ENCODE measurements at places on chromosomes 6 and 20.

- DNase-seq, result no peak
These were observed 1.8 kb downstream of the SERPINB6 start for GRCh38 chr6:2969549-2969948.

DNA sequence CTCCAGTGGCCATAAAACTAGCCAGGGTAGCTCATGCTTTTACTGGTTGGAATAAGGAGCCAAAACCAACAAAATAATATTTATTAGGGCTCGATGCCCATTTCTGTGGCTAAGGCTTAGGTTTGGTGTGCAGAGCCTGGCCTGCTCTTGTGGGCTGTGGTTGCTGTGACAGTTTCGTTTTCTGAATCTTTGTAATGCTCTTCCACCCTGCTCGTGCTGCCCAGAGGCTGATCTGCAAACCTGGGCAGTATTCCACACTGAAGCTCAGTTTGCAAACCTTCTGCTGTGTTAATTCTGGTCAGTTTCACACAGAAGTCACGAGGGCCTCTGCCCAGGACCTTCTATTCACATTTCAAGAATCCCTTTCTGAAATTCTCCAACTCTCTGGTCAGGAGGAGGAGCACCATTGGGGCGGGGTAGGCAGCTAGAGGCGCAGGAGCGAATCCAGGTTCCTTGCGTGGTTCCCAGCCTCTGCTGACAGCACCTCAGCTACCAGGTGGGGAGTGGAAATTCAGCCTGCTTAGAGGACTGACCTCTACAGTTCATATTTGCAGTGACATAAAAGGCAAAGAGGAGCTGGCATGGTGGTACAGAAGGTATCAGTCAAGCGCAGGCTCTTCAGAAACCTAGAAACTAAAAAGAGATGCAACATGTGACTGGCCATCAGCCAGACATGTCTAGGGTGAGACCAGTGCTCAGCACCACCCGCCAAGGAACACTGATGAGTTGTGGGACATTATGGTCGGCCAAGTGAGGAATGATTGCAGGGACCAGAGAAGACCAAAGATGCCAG lies 14.3 kb upstream of the C20orf144 start:
- DNase-seq, result no peak

DNA sequence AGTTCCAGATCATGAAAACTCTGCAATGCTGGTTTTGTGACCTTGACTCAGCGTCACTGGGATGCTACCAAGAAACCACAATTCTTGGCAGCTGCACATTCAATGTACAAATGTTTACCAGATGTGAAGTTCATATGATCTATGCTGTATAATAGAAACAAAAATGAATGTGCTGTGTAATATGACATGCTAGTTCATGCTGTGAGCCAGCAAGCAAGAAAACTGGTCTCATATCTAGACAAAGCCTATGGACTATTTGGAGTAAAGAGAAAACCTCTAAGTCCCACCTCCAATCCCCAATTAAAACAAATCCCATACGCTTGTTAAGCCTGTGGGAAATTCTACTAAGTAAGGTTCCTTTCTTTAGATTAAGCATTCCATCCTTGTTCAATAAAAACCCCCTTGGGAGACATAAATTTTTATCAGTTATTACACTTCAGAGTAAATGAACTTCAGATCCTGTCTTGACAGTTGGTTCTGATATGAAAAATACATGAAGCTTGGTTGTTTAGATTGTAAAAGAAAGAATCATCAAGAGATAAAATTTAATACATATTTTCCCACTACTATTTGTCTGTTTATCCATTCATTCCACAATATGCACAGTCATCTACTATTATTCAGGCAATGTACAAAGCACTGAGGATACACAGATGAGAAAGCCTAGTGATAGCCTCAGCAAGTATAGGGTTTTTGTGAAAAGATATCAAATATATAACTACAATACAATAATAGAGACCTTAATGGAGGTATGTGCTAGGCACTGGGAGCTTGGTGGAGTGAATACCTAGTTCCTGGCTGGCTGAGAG lies 20.1 kb downstream of the COL21A1 start:
- no peak for DNase-seq

DNA sequence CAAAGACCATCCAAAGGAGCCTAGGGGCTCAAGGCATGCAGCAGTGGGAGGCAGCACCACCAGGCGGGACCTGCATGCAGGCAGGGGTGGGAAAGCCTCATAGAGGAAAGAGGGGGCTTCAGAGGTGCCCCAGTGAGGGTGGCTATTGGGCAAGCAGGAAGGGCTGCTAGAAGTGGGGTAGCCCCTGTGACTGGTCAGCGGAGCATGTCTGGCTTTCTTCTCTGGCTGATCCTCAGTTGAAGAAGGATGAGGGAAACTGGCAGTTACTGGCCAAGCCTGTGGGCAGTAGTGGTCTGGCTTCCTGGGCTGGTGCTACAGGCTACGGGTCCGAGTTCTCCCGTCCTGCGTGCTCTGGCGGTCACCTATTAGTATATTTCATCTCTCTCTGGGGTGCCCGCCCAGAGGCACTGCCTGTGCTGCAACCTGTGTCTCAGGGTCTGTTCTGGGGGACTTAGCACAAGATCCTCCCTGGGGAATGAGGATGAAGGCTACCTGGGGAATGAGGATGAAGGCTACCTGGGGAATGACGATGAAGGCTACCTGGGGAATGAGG lies 35.9 kb upstream of the CST7 start:
- no peak for DNase-seq

DNA sequence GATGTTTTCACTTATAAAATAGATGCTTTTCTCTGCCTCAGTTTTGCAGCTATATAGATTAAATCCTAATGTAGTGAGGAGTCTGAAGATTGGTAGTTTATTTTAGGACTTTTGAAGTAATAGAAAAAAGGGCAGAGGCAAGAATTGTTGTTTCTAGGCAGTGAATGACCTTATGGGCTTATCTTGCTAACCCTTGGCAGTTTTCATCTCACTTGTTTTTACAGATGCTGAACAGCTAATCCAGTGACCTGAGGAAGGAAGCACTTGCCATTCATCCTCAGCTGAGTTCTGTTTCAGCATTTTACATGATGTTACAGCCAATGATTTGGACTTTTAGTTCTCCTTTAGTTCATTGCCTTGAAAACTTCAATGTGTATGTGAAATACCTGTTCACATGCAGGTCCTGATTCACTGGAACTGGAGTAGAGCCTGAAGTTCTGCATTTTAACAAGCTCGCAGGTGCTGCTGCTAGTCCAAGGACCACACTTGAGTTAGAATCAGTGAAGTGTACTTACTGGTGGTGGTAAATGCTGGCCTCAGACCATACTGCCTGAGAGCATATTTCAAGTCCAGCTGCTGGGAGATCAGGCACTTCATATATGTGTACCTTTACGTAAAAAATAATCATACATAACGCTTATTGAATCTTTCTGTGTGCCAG lies 86.9 kb downstream of the TULP4 start:
- DNase-seq, result no peak

- DNase-seq, result no peak
These were observed 104.6 kb downstream of the EPB41L2 start for GRCh38 chr6:130958468-130958867.

DNA sequence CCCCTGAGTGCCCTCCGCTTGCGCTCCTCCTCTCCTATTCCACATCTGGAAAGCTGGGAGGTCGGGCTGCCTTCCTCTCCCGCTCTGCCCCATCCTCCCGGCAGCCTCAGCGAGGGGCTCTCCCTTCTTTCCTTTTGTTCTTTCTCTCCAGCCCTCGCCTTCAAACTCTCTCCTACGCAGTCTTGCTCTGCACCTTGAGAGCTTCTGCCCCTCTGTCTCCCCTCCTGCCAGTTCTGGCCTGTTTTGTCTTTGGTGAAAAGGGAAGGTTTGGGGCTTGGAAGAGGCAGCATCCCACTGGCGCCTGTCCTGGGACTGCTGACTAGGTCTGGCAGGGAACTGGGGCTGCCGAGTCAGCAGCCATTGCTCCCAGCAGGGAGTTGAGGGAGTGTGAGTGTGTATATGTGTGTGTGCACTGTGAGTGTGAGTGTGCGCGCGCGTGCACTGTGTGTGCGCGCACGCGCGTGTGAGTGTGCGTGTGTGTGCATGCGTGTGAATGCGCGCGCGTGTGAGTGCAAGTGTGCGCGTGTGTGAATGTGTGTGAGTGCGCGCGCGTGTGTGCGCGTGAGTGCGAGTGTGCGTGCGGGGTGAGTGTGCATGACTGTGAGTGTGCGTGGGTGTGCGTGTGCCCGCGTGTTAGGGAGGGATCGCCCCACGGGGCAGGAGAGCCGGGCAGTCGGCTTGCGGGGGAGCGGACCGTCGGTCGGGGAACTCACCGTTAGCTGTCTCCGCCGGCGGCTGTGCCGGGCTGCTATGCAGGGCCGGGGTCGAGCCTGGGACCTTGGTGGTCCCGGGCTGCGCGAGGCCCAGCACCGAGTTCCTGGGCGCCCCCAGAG lies 523 bp downstream of the CPXM1 start:
- no peak for DNase-seq

GRCh38 chr6:63685446-63686379 lies 50.1 kb downstream of the PHF3 start:
- DNase-seq, result no peak

DNA sequence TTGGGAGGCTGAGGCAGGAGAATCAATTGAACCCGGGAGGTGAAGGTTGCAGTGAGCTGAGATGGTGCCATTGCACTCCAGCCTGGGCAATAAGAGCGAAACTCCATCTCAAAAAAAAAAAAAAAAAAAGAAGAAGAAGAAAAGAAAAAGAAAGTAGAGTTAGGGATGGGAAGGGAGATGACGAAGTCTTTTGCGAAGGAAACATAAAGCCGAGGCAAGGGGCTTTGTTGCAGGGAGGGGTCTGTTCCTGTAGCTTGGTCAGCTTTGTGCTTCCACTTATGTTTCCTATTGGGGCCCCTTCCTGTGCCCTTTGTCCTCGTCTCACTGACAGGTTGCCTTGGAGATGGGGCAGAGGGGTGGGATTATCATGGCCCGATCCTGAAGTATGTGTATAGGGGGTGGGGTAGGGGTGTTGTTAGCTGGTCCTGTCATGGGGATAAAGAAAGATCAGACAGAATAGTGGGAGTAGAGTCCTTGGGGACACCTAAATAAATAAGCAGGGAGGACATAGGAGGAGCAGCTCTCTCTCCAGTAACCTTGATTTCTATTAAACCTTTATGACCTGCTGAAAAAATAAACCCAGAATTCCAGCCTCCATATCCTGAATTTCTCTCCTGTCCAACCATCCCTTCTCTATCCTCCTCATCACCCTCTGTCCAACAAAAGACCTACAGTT lies 1.1 kb upstream of the CLIC1 start:
- no peak for DNase-seq

- DNase-seq, result no peak
These were observed 3.7 kb downstream of the POU3F2 start for GRCh38 chr6:98838032-98838431.

DNA sequence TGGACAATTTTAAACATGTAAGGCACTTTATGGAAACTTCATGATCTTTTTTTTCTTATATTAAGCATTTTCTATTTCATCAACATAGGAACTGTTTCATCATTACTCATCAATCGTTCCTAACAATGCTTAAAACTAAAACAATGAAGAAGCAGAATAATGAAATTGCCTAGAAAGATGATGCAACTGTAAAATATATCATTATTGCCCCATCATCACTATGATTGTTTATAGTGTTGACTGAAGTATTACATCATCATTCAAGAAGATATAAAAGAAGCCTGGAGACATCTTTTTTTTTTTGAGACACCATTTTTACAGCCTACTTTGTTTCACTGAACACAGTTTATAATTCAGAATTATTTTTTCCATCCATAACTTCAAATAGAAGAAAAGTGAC lies 147.2 kb downstream of the TRDN start:
- DNase-seq, result no peak

- no peak for DNase-seq
These were observed 680 bp downstream of the LATS1 start for GRCh38 chr6:149717255-149717587.

DNA sequence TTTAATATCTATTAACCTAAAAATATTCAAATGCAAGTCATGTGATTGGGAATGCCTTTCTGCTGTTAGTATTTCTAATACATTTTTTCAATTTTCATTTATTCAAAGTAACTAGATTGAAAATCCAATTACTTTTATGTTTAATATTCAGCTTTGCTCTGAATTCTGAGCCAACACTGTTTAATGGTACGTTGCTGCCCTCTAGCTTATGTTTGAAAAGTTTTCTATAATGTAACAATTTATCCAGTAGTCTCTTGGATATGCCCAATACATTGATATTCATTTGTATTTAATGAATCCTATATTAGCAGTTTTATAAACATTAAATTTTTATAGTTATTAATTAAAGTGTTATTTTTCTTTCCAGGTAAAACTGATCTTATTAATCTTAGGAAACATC lies 47.4 kb downstream of the LGSN start:
- DNase-seq, result no peak

DNA sequence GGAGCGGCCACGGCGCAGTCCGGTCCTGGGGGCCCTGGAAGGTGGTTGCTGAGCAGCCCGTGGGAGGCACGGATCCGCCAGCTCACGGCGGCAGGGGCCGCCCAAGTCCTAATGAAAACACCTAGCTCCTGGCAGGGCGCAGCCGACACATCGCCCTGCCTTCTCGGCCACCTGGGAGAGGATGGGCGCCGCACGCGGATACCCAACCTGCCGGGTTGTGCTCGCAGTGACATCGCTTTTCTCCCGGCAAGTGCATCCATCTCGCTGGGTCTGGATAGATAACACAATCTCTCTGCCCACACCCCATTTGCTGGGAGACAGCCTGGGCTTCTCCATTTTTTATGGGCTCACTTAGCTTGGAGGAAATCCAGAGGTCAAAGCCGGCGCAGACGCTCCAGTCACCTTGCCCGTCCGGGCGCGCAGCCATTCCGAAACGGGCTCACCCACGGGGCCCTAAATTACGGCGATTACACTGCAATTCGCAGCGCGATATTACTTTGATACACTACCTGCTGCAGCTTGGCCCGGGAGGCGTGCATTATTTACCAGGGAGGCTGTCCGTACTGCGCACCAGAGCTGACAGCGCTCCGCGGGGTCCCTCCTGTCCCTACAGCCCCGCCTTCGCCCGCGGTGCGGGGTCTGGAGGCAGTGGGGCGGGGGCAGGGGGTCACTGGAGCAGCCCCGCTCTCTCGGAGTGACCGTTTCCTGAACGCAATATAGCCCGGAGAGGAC lies 36.2 kb upstream of the CCDC167 start:
- no peak for DNase-seq

- DNase-seq, result no peak
These were observed 22.2 kb upstream of the ADGRG6 start for GRCh38 chr6:142279350-142280180.

- DNase-seq, result no peak
These were observed 198.6 kb upstream of the THBS2 start for GRCh38 chr6:169452117-169452868.

- no peak for DNase-seq
These were observed 11.1 kb upstream of the ARFGEF2 start for GRCh38 chr20:48910347-48910781.

- no peak for DNase-seq
These were observed 206.5 kb upstream of the RREB1 start for GRCh38 chr6:6901205-6901719.

GRCh38 chr6:163427498-163428254 lies 13.2 kb downstream of the QKI start:
- DNase-seq, result no peak

GRCh38 chr20:54474866-54475265 lies 527 bp upstream of the DOK5 start:
- DNase-seq, result no peak

DNA sequence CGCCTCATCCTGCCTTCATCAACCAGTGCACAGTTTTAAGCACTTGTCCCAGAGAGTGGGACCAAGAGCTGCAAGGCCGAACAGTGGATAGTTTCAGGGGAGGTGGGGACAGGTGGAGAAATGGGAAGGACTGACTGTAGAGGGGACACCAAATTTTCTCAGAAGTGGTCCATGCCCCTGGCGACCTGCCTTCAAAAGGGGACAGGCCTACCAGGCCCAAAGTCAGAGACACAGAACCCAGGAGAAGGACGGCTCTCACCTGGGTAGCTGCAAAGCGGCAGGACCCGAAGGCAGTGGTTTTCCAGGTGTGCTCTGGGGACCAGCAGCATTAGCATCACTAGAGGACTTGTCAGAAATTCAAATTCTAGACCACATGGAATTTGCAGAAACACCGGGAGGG lies 5.8 kb downstream of the TFEB start:
- DNase-seq, result no peak
